Myocyte (in vitro differentiated cells): ENCODE measurements at places on chromosomes 1 and 21. TPM values are rescaled to one million over a fixed set of nuclear protein-coding genes. Genes with fewer than 3 reads are reported as not detected.

DNA sequence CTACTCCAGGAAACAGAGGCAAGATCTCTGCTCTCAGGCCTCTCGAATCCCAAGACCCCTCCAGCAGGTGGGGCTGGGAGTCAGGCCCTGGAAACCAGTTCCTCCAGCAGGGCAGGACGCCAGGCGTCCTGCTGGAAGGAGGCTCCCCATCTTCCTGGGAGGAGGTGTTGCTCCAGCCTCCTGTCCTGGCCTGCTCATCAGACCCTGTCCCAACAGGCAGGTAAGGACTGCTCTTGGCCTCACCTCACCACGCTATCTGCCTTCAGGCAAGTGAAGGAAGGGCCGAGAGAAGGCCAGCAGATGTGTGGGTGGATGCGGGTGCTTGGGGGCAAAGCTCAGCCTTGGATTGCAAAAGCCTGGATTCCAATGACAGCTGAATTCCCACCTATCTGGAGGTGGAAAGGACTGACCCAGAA lies 82.9 kb downstream of the SSBP3 start:
- DNase-seq, result no peak

DNA sequence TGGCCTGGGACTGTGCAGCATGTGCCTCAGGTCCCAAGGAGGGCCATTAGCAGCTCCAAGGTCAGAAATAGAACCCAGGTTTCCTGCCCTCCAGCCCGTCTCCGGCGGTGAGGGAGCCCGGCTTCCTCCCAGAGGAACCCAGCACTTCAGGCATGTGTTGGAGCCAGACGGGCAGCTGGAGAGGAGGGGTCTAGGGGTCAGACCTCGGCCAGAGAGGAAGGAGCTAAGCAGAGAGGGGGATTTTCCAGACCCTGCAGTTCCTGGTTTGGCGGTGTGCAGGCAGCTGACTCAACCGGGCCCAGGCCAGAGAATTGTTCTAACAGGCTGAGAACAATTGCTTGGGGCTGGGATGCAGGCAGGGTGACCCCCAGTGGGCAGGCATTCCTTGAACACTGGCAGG lies 37.1 kb downstream of the HSPG2 start:
- no peak for DNase-seq

GRCh38 chr1:44316231-44316759 lies 38.8 kb downstream of the ERI3 start:
- DNase-seq, result no peak

- DNase-seq, result no peak
Measured at GRCh38 chr1:98005326-98006010, 84.6 kb upstream of the DPYD start.

- DNase-seq, result no peak
Measured at GRCh38 chr1:36479505-36480051, 3.1 kb downstream of the CSF3R start.

DNA sequence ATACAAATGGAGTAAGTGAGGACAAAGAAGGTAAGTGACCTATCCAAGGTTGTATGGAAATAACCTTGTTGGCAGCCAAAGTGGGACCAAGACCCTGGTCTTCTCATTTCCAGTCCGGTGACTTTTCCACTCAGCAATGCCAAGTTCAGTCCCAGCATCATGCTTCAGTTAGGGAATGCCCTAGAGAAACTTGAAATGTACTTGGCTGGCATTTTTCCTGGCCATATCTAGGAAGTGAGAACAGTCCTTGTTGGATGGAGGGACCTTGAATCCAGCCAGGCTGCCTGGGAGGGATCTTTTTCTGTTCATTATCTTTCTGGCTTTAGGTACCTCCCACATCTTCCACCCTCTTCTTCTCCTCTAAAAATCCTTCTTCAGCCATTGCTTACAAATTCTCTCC lies 76.8 kb upstream of the UBE2U start:
- DNase-seq, result no peak

The MFSD2A gene
- total RNA-seq, result 15.9 and 16.4 TPM in 2 replicates

The ADGRL2 gene
- total RNA-seq, result 1.8 and 2.0 TPM in 2 replicates

- DNase-seq, result no peak
Measured at GRCh38 chr1:240508950-240509349, 103.0 kb downstream of the GREM2 start.

The CD34 gene
- 4.3 and 7.9 TPM in 2 replicates for total RNA-seq

- no peak for DNase-seq
Measured at GRCh38 chr1:92484472-92485380, 2.0 kb downstream of the GFI1 start.

DNA sequence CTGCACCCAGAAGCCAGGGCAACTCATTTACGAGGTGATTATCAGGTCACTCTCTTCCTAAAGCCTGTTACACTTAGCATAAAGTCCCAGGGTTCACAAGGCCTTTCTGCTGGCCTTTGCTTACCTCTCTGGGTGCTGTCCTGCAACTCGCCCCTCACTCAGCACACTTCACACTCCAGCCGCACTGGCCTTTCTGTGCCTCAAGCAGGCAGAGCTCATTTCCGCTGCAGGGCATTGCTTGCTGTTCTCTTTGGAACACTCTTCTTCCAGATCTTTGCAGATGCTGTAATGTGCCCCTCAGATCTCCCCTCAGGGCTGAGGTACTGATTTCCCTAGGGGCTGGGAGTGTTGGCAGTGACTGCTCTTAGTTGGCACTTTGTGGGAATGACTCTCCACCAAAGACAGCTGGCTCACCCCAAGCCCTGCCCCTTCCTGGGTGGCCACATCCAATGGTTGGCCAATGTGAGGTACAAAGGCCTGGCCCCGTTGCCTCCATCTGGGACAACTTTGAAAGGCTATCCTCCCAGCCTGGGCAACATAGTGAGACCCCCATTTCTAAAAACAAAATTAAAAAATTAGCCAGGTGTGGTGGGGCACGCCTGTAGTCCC lies 50.8 kb upstream of the SSBP3 start:
- peak; percentile 59 for DNase-seq

DNA sequence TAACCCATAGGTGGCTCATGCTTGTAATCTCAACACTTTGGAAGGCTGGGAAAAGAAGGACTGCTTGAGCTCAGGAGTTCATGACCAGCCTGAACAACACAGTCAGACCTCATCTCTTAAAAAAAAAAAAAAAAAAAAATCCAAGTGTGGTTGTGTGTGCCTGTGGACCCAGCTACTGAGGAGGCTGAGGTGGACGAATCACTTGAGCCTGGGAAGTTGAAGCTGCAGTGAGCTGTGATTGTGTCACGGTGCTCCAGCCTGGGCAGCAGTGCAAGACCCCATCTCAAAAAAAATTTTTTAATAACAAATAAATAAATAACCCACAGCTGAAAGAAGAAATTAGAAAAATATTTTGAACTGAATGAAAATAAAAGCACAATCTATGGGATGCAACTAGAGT lies 13.8 kb downstream of the INTS7 start:
- no peak for DNase-seq

The WDR64 gene
- total RNA-seq, result not detected in 2 replicates

The HJV gene
- total RNA-seq, result 184 and 334 TPM in 2 replicates

DNA sequence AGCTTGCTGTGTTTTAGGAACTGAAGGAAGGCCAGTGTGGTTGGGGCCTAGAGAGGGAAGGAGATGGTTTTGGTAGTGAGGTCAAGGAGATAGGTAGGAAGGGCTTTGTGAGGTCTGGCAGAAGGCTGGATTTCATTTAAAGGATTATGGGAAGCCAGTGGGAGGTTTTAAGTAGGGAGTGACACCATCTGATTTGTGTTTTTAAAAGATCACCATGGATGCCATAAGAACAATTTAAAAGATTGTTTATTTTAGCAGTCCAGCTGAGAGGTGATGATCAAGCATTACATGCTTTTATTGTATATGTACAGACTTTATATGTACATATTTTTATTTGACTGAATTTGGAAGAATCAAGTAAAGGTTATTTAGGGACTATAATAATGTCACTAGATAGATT lies 26.4 kb downstream of the RGL1 start:
- no peak for DNase-seq
